ENCODE measurements at places on chromosomes 16 and 17.

GRCh38 chr17:75734674-75735294 is 13.5 kb downstream of the ITGB4 start:
- DNase-seq: no peak

DNA sequence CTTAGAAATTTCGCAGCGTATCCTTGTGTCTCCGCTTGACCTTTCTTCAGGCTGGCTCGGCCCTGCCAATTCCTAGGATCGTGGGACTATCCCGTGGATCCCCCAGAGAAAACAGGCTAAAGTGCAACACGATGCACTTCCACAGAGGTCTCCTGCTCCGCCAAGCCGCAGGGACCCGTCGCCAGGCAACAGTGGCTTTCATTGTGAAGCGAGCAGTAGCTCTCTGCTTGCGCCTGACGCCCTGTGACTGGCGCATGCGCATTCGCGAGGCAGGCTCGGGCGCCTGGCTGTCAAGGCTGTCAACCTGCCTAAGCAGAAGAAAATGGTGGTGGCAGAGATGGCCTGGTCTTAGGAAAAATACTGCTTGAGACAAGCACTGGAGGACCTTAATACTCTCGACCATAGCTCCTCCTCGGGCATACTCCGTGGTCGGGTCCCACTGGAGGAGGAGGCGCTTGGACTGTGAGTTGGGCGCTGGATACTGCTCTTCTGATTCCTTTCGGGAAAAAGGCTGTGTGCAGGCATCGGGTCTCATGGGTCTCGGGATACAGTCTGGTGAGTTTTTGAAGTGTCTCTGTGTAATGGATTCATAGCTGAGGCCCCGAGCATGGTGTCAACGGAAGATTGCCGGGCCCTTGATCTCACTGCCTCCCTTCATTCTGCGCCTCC is 2336.1 kb downstream of the TP53TG3F start:
- DNase-seq: no peak

DNA sequence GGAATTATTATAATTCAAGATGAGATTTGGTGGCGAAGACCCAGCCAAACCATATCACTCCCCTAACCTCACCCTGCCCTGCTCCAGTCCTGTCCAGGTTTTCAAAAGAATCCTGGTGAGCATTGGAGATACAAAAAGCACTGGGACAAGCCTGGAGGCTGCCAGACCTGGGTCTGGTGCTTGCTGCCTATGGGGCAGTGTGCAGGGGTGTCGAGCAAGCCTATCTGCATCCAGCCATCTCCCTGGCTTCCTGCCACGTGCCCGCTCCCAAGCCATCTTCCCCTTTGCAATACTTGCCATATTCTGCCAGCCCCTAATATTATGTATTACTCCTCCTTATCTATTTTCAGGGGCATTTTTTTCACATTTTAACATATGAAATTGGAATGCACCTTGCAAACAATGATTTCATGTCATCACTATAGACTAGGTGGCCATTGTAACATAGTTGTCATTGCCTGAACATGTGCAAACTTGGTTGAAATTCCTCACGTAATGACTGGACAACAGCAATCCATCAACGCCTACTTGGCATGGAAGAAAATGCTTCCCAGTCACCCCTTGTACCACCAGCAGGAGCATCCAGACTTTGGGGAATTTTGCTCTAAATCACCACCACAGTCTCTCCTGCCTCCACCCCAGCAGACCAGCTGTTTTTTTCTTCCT is 8.1 kb upstream of the KDM8 start:
- DNase-seq: no peak

DNA sequence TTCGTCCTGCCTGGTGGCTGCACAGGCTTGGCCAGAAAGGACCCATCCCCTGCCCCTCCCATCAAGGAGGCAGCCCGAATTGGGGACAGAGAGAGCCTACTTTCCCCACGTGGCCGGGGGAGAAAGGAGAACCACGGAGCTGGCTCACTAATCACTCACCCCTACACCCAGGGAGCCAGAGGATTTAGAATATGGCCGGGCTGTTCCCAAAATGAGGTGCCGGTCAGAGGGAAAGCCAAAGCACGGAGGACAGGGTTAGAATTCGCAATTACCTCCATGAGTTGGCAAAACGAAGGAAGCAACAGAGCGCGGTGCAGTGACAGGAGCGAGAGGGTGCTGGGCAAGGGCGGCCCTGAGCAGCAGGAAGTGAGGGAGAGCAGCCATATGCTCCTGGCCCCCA is 33.1 kb downstream of the SHISA6 start:
- DNase-seq: no peak

- DNase-seq: no peak
Observed at GRCh38 chr16:75080205-75081029, 36.2 kb downstream of the LDHD start.

DNA sequence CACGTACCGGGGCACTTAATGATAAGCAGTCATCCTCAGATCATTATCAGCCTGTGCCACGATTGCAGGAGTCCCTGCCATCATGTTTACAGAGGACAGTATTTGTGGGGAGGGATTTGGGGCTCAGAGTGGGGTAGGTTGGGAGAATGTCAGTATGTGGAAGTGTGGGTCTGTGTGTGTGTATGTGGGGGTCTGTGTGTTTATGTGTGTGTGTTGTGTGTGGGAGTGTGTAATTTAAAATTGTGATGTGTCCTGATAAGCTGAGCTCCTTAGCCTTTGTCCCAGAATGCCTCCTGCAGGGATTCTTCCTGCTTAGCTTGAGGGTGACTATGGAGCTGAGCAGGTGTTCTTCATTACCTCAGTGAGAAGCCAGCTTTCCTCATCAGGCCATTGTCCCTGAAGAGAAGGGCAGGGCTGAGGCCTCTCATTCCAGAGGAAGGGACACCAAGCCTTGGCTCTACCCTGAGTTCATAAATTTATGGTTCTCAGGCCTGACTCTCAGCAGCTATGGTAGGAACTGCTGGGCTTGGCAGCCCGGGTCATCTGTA is 13.5 kb upstream of the EFCAB13 start:
- DNase-seq: no peak

DNA sequence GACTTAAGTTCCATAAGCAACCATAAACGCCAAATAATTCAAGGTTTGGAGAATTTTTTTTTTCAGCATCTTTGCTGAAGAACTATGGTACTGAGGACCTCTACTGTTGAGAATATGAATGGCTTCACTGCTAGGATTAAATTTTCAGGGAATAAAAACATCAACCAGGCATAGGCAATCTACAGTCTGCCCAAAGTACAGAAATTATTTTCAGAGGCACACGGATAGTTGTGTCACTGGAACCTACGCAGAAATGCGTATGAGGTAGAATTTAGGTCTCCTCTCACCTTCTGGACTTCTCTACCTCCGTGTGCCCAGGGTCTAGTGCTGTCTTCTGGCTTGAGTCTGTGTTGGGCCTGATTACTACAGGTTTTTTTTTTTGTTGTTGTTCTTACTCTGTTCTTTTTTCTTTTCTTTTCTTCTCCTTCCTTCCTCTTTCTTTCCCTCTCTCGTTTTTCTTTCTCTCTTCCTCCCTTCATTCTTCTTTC is 39.7 kb downstream of the NACA2 start:
- DNase-seq: peak; percentile 57

DNA sequence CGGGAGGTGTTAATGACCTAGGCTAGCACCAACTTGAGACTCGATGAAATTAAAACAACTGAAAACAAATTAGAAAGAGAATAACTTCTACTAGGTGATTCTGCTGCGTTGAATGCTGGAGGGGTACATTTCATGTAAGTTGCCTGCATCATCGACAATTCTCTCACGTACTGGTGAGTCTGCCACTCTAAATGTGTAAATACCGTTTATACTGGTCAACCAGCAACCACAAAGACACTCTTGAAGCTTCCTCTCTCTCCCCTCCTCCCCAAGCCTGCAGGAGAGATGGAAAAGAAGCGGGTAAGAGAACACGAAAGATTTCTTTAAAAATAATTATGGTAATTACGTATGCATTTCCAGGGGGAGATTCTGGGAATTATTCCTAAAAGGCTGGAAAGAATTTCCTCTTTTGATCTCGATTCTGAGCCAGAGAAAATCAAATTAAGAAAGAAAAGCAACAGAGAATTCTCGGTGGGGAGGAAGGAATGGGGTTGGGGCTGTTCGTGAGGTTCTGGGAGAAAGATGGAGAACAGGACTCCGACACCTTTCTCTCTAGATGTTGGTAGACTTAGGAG is 68.6 kb upstream of the MRTFB start:
- no peak for DNase-seq

- no peak for DNase-seq
Observed at GRCh38 chr17:76189741-76190140, 48.7 kb upstream of the FOXJ1 start.

GRCh38 chr17:41773190-41773588 is 13.3 kb downstream of the JUP start:
- peak; percentile 47 for DNase-seq

- no peak for DNase-seq
Observed at GRCh38 chr16:53094013-53094630, 39.3 kb downstream of the CHD9 start.

- no peak for DNase-seq
Observed at GRCh38 chr16:2826591-2827373, 3.3 kb upstream of the ZG16B start.

DNA sequence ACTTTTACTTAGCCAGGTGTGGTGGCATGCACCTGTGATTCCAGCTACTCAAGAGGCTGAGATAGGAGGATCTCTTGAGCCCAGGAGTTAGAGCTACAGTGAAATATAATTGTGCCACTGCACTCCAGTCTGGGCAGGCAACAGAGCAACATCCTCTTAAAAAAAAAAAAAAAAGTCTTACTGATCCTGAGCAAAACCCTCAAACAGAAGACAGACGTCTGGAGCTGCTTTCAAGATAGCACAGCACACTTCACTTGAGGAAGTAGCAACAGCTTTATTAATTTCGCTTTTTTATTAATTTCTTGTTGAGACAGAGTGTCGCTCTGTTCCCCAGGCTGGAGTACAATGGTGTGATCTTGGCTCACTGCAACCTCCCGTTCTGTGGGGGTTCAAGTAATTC is 10.2 kb upstream of the GGA2 start:
- no peak for DNase-seq

DNA sequence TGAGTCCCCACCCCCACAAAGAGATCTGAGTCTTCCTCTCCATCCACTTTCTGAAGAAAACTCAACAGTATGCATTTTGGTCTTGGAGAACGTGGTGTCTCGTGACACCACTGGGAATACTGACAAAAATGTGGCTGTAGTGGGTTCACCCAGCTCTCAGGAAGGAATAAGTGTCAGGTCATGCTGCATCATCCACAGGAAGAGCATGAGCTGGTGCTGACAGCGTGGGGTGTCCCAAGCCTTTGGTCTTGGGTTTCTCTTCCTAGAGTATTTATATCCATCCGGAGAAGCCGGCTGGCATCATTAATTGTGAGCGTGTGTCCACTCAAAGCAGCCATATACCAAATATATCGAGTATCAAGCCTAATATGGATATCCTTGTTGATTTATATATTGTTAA is 55.9 kb downstream of the C17orf67 start:
- DNase-seq: no peak

GRCh38 chr16:48444574-48444973 is 59.4 kb upstream of the SIAH1 start:
- no peak for DNase-seq

DNA sequence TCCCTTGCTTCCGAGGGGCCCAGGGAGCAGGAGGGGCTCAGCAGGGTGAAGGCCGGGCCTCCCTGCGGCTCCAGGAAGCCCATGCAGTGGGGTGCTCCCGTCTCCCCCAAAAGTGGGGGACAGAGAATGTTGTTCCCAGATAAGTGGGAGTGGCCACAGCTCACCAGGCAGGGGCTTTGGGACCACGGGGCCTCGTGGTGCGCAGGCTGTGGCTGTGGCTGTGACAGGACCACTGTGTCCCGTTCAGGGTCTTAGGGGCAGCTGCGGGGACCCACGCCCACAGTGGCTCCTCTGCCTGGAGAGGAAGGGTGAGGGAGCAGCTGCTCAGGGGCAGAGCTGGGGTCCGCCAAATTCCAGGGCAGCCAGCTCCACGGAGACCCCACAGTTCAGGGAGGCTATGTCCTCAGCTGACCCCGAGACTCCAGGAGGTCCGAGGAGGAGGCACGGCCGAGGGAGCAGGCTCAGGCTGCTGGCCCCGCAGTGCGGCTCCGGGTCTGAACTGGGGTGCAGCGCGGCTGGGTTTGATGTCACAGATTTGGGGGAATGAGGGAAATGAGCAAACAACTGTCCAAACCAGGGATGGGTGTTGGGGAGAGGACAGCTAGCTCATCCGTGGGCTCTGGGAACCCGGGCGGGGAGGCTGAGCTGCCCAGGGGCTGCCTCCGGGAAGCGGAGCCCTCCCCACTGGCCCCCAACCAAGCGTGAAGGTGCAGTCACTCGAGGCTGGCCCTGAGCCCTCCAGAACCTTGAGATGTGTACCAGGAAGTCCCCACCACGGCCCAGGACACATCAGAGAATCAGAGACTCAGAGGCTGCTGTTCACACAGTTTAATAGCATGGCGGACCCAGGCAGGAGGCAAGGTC is 23.4 kb downstream of the TPSD1 start:
- DNase-seq: no peak

DNA sequence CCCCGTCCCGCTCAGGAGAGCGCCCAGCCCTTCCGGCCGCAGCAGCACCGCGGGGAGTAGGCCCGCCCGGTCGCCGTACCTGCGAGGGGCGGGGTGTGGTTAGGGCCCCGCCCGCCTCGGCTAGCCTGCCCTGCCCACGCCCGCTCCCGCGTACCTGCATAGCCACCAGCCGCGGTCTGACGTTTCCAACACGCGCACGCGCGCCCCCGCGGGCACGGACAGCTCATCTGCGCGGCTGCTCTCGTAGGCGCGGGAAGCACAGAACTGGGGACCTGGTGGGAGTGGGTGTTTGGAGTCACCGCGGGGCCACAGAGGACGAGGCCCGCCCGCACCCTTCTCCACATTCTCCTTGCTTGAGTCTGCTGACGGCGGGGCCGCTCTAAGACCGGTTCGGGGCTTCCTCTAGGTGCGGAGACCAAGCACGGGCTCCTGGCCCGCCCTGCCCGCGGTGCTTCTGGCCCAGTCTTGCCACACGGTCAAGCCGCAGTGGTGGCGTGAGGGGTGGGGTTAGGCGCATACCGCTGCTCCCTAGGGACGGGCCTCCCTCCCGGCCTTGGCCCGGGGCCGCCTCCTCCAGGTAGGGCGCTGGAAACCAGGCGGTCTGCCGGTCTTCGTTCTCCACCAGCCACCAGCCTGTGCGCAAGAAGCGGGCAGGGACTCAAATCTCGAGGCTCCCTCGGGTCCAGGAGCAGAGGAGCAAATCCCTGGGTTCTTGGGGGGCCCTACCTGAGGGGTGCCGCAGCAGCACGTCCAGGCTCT is 1.8 kb downstream of the NOXO1 start:
- DNase-seq: no peak

DNA sequence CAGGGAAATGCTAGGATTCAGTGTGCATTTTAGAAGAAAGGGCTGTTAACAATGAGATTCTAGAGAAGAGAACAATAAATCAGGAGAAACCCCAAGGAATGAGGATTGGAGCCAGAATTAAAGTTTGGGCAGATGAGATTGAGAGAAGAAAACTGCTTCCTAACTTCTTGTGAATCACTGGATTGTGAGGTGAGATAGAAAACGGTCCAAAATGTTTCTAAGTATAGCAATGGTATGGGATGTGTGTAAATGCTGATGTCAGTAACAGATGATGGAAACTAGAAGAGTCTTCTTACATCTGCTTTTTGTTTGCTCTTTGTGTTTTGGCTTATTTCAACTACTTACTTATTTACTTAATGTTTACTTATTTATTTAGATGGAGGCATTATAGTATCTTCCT is 123.0 kb downstream of the KCNJ2 start:
- no peak for DNase-seq
